Cardiac muscle cell (in vitro differentiated cells and primary cell): ENCODE measurements at places on chromosomes 13 and 19.
A peak's percentile ranks its signal among the peaks of the same experiment; 100 is the strongest.

- no peak for DNase-seq
Measured at GRCh38 chr13:112912726-112913440, 56.1 kb upstream of the MCF2L start.

DNA sequence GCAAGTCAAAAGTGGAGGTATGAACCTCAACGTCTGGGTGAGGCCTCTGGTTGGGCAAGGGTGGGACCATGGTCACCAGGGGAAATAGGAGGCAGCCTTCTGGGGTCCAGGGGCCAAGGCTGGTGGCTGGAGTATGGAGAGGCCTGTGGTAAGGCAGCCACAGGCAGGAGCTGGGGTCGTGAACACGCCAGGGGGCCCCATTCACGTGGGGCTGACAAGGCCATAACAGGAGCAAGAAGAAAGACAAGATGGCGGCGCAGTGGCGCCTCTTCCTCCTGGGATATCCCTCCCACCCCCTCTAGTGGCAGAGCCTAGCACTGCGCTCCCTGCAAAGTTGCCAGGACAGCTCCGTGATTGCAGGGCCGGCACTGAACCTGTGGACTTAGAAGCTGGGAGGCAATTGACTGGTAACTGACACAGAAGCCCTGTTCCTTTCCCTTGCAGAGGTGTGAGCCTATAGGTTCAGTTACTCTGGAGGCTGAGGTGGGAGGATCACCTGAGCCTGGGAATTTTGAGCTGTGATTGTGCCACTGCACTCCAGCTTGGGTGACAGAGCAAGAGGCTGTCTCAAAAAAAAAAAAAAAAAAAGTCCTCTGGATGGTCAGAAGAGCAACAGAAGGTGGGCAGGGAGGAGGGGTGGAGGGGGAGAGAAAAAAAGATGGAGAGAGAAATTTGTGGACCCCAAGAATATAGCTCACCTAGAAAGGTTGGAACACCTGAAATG lies 19.7 kb upstream of the EDDM13 start:
- peak; percentile 89 for DNase-seq

- no peak for DNase-seq
Measured at GRCh38 chr13:48629277-48629676, 24.5 kb upstream of the CYSLTR2 start.

DNA sequence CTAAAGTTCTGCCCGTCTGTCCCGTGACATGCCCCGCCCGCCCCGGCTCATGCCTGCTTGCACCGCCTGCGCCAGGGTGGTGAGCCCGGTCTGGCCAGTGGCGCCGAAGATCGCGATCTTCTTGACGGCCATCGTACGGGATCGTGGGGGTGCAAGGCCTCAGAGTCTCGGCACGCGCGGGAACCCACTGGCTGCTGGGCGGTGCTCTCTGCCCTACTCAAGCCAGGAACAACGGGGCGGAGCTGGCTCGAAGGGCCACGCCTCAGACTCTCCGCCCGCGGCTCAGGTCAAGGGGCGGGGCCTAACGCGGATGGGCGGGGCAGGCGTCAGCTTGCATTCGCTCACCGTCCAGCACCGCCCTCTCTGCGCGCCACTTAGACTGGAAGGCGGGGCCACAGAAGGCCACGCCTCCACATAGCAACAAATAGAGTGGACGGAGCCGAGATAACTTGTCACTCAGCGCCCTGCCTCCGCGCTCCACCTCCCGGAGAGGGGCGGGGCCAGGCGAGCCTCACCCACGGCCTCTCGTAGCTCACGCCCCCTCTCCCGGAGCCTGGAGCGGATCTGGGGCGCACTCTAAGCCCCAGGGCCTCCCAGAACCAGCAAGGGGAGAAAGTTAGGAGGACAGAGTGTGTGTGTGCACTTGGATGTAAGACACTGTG lies at the start of gene BLVRB:
TSS of gene BLVRB (minus strand) at position 189 of the 662 bp plus-strand sequence. CDS start at position 132, 57 bp downstream.
- DNase-seq: peak; percentile 100

- DNase-seq: no peak
Measured at GRCh38 chr19:53785196-53785889, 38.8 kb downstream of the NLRP12 start.

DNA sequence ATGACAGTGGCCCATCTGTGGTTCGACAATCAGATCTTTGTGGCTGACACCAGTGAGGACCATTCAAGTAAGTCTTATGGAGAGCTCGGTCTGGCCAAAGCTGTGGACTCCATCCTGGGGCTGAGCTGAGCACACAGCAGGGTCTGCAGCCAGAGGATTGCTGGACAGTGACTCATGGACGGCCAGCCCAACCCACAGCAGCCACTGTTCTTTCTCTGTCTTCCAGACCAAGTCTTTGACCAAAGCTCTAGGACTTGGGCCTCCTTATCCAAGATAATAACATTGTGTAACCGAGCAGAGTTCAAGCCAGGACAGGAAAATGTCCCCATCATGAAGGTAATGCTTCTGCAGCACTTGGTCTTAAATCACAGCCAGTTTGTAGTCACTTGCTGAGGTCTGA lies 12.4 kb downstream of the ATP12A start:
- peak; percentile 82 for DNase-seq

GRCh38 chr19:16371540-16371986 lies 46.9 kb downstream of the KLF2 start:
- no peak for DNase-seq

GRCh38 chr13:108087810-108088209 lies 127.5 kb downstream of the LIG4 start:
- DNase-seq: peak; percentile 56
